Left cardiac atrium (tissue), 4 donors: ENCODE measurements at places on chromosomes 7 and 10.

GRCh38 chr7:20114468-20114867, 102.7 kb downstream of the MACC1 start:
- no peak for DNase-seq

GRCh38 chr10:47264797-47265281, 35.2 kb upstream of the GDF10 start:
- no peak for DNase-seq

- DNase-seq, result no peak
Measured at GRCh38 chr10:85231534-85232270, 903.3 kb downstream of the CCSER2 start.

DNA sequence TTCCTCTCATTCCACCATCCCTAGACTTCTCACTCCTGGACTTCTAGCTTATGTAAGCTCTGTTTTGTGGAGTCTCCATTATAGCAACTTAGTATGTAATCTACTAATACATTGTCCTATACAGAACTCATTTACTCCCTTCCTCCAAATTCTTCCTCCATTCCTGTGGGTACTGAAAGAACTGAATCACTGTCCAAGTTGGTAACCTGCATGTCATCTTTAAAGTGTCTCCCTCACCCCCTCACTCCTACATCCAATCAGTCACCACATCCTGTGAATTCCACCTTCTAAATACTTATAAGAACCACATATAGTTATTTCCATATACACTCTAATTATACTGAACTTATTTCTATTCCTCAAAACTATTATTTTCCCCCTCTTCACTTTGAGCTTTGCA, 20.3 kb downstream of the AASS start:
- DNase-seq, result no peak

DNA sequence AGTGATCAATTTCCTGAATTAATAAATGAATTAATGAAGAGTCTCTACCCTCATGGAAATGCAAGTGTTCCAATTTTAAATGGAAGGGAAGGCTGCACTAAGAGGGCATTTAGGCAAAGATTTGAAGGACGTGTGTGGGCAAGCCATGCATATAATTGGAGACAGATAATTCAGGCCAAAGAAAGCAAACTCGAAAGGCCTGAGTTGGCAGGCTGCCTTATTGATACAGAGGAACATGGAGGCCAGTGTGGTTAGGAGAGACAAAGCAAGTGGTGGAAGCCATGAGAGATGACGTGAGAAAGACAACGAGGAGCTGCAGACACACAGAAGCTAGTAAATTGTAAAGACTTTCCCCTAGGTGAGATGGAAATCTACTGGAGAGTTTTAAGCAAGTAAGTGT, 15.4 kb upstream of the PCLO start:
- DNase-seq, result no peak
